Activated CD8-positive, alpha-beta memory T cell treated with anti-CD3 and anti-CD28 coated beads, Interleukin-2, amount 10 ng/mL, durations not matched to agents 7 days and 5 days (primary cell): ENCODE measurements at places on chromosomes 2 and 18. TPM values are rescaled to one million over a fixed set of nuclear protein-coding genes. Genes with fewer than 3 reads are reported as not detected.
A peak's percentile ranks its signal among the peaks of the same experiment; 100 is the strongest.

The SERPINB10 gene
- 0.14 TPM for total RNA-seq

The MTCL1 gene
- total RNA-seq: 0.41 TPM

The PRPF40A gene
- total RNA-seq: 127 TPM

The SCN7A gene
- total RNA-seq: not detected

The ICOS gene
- total RNA-seq: 49.7 TPM

The CHMP1B gene
- 23.4 TPM for total RNA-seq

The SPATA3 gene
- total RNA-seq: 0.44 TPM

GRCh38 chr2:144048631-144049060 is 471.3 kb downstream of the ZEB2 start:
- no peak for DNase-seq

DNA sequence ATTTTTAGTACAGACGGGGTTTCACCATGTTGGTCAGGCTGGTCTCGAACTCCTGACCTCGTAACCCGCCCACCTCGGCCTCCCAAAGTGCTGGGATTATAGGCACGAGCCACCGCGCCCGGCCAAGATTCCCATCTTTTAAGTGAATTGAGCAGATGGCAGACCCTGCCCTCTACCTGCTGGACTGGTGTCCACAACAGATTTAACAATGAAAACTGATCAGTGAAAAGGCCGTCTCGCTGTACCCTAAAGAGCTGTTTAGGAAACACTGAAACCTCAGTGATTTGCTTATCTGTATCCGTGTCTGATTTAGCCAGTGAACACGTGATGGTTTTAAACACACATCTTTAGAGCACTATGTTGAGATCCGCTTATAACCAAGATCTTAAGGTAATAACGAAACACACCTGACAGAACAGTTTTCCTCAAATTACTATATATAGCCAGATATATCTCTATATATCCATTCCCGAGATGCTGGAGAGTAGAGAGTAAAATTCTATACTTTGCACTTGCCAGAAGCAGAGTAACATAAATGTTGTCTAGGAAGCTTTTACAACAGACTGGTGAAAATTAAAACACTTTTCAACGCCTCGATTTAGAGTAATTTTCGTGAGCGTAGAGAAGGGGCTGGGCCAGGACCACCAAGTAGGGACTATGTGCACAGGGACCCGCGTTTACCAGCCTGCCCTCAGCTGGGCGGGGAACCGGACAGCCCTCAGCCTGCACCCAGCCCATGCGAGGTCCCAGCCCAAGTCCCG is 594 bp downstream of the FAM161A start:
- DNase-seq: no peak

DNA sequence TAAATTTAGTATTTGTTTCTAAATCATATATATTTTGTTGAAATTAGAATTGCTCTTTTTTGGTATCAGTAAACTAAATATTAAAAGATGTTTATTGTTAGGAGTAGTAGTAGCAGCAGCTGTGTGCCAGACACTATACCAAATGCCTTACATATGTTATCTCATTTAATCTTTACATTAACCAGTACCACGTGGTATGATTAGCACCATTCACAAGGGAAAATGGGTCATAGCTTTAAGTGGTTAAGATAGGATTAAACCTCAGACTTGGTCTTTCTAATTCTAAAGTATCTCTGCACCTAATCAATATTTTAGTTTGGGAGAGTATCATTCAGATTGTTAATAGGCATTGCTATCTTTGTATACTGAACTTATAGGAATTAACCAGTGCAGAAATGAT is 29.0 kb downstream of the PSMD14 start:
- no peak for DNase-seq

DNA sequence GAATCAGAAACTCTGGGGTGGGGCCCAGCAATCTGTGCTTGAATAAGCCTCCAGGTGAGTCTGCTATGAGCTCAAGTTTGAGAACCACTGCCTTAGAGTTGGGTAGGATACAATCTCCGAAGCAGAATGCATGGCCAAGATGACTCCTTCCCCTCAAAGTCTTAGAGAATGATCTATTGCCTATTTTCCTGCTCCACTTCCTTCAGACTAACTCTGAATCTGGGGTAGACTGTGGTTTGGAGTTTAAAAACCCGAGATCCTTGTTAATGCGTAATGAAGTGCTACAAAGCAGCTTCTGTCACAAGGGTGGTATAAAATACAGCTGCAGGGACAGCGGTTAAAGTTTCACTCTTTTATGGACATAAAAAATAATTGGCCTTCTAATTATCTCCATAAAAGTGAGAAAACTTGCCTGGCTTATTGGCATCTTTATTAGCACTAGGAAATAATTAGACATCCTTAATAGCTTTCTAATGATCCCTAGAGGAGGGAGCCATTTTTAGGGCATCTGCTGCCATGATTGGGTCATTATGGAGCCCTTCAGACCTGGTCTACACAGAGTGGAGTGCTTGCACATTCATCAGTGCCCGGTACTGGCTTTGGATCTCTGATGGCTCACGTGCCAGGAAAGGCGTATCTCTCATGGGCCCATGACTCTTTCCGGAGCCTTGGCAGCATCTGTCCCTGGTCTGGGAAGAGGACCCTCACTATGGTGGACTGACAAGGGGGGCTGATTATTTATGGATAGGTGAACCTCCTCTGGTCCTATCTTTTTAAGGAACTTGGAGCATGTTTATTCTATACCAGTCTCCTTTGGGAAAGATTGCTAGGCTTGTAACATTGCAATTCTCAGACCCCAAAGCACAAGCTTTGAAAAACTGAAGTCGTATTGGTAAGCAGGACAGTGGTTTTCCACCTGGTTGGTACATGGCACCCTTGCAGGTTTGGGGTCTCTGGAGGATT is 28.2 kb downstream of the SIX2 start:
- no peak for DNase-seq

DNA sequence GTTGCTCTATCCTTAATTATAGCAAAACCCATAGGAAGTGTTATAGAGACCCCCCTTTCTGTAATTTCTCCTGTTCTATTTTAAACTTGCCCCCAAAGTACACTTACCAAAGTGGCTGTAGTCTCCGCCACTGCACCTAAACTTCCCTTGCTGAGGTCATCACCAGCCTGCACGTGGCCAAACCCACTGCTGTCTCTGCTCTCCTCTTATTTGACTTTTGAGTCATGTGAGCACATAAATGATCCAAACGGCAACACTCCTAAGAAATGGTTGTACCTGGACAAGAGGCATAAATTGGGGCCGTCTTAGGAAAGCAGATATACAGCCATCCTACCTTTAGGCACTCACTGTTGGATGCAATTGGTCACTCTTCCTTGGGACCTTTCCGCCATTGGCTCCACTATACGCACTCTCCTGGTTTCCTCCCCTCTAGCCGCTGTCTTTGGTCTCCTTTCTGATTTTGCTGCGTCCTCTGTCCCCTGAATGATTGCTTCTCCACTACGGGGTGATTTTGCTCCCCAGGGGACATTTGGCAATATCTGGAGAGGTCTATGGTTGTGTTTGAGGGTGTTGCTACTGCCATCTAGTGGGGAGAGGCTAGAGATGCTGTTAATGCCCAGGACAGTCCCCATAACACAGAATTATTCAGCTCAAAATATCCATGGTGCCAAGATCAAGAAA is 19.2 kb upstream of the IL36G start:
- DNase-seq: peak; percentile 58

DNA sequence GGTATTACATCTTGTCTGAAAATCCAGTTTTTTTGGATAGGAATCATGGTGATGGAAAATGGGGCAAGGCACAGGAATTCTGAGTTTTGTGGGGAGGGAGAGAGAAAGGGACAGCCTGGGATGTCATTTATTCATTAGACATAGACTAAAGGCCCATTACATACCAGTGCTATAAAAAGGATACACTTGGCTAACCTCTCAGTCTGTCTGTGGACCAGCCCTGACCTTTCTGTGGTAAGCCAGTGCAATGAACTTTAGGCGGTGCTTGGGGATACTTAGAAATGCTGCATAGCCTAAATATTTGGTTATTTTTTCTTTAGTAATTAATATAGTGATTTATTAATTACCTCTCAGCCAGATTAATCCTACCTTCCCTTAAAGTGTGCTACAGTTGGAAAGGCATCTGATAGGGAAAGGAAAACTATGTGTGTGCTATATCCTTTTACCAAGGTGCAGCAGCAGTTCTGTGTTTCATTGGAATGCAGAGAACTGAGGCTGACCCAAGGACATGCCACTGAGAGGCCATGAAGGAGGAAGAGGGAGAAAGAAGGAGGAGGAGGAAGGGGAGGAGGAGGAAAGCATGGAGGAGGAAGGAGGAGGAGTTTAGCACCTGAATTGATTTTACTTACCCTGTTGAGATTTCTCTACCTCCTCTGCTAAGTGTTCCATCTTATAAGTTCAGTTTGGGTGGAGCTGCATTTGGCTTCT is 37.5 kb downstream of the KCNS3 start:
- DNase-seq: no peak

GRCh38 chr2:1658394-1659151 is 85.7 kb downstream of the PXDN start:
- no peak for DNase-seq

DNA sequence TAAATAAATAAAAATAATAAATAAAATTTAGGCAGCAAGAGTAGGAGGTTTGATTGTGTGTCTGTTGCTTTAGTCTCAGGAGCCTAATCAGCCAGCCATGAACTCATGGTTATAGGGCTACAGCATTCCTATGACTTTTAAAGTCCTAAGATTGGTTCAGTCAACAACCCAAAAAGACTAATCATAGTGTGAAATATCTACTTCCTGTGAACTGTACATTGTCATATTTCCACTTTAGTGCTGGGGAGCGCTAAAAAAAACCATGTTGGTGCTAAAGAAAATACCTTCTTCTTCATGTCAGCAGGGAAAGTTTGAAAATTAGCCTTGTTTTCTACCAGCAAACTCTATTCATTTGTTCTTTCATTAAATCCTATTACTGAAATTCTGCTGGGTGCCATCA is 521.6 kb downstream of the RNF144A start:
- DNase-seq: no peak

DNA sequence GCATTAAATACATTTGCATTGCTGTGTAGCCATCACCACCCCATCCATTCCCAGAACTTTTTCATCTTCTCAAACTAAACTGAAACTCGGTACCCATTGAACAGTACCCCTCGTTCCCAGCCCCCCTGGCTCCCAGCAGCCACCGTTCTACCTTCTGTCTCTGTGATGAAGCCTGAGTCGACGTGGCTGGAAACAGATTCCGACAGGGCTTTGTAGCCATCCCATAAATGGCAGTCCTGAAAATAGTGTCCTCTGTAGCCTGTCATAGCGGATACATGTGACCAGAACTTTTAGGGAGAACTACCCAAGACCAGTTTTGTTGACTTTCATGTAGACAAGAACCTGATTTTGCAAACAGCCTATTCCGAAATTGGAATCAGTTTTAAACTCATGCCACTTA is 59.1 kb downstream of the TSHZ1 start:
- DNase-seq: no peak

DNA sequence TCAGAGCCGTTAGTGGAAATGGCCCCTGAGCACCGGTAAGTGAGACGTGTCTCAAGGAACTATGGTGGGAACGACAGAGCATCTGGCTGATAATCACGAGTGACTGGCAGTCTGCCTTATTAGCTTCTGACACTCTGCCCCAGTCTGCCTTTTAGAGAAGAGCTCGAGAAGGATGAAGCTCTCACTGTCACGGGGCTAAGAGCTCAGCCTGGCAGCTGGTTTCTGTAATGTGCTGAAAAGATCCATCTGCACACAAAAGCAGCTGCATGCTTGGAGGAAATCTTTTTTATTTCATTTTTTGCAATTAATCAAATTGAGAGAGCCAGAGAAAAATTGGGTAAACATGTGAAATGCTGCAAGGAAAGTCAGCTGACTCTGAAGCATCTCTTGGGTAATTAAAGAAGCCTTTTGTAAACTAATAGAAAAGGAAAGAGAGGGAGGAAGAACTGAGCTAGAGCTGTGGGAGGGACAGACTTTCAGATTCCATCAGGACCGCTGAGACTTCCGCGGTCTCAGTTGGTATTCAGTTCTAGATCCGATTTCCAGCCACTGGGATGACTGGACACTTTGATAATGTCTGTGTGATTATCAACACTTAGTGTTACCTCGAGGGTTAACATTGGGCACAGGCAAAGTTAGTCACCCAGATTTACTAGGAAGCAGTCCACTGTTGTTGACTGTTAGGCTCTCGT is 24.4 kb downstream of the MBP start:
- DNase-seq: peak; percentile 54

GRCh38 chr2:54373855-54374254 is 82.3 kb upstream of the SPTBN1 start:
- no peak for DNase-seq

GRCh38 chr18:70296781-70297180 is 7.9 kb downstream of the SOCS6 start:
- no peak for DNase-seq

DNA sequence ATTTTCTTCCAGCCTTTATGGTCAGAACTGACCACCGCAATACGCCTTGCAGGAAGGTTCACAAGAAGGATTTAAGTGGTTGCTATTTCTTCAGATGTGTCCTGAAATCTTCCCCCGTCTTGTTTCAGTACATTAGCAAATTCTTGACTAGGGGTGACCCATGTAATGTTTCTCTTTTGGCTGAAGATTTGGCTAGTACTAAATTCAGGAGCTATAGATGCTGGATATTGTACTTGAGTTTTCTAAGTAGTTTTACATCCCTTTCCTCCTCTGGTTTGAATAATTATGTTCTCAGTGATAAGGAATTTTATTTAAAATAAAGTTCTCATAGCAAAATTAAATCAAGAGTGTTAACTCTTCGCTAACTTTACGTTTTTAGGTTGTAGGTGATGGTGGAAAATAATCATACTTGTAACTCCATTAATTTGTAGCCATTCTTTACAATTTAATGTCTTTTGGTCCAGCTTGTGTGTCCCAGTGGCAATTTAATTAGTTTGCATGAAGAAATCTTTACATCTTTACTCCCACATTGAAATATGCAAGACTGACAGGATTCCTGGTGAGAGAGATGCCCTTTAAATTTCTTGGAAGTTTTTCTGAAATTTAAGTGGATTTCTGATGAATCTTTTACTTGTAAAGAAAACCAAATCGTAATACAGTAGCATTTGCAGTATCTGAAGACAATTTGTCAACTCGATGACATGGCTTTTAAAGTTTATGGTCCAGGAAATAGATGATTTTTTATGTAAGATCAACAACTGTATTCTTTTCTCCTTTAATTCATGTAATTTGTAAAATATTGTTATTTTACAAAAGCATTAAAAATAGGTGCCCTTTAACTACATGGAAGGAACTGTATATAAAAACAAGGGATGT is 2.8 kb downstream of the PHLPP1 start:
- DNase-seq: no peak

DNA sequence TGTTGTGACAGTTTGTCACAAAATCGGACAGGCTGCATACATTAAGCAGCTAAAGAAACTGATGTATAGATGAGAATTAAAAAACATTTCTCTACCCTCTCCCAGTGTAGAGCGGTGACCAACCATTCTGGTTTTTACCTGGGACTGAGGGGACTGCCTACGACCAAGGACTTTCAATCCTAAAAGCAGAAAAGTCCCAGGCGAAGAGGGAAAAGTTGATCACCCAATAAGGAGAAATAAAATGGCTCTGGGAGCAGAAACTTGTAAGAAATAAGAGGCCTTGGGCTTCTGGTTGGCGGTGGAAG is 30.9 kb upstream of the YPEL5 start:
- DNase-seq: no peak
